Activated CD8-positive, alpha-beta memory T cell treated with anti-CD3 and anti-CD28 coated beads, Interleukin-2, amount 50 U/mL, for 48 hours (primary cell): ENCODE measurements at places on chromosomes 13 and 19.

DNA sequence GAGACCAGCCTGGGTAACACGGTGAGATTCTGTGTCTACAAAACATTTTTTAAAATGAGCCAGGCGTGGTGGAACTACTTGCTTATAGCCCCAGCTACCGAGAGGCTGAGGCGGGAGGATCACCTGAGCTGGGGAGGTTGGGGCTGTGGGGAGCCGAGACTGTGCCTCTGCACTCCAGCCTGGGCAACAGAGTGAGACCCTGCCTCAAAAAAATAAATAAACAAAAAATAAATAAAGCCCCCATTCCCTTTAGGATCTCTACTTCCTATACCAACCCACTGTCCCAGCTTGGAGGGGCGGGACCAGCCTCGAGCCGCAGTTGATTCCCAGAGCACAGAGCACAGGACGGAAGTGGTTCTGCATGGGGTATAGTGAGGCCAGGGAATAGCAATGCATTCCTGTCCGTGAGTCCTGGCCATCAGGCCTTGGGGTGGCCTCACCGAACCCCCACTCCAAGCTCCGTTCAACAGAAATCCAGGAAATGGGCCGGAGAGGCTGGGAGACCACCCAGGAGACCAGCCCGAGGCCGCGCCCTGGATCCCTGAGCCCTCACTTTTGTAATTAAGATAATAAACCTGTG, 4.9 kb upstream of the PTBP1 start:
- no peak for DNase-seq

DNA sequence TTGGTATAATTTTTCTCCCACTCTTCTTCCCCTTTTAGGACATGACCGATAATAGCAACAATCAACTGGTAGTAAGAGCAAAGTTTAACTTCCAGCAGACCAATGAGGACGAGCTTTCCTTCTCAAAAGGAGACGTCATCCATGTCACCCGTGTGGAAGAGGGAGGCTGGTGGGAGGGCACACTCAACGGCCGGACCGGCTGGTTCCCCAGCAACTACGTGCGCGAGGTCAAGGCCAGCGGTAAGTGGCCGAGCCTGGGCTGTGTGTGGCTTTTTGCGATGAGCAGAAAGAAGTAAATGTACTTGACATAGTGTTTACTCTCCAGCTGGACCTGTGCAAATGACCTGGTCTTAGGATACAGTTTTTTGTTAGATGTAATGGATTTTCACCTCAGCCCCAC, 102.5 kb downstream of the ARHGEF7 start:
- DNase-seq = no peak

DNA sequence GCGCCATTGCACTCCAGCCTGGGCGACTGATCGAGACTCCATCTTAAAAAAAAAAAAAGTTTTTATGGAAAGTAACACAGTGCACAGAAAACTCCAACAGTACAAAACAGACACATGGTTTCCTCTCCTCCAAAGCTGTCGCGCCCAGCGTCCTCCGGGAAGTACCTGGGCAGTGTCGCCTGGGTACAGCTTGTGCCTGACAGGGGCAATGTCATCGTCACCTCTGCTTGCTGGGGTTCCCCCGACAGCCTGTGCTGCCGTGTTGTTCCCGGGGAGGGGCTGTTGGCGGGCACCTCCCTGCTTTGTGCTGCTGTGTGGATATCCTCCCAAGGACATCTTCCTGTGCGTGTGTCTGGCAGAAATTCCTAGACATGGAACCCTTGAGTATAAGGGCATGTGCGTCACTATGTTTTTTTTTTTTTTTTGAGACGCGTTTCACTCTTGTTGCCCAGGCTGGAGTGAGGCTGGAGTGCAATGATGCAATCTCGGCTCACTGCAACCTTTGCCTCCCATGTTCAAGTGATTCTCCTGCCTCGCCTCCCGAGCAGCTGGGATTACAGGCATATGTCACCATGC, 2.4 kb upstream of the F2RL3 start:
- DNase-seq = no peak

GRCh38 chr13:23642110-23642509, 71.9 kb downstream of the TNFRSF19 start:
- DNase-seq = no peak

- no peak for DNase-seq
These were observed 38.2 kb upstream of the IGSF23 start for GRCh38 chr19:44575116-44575700.

DNA sequence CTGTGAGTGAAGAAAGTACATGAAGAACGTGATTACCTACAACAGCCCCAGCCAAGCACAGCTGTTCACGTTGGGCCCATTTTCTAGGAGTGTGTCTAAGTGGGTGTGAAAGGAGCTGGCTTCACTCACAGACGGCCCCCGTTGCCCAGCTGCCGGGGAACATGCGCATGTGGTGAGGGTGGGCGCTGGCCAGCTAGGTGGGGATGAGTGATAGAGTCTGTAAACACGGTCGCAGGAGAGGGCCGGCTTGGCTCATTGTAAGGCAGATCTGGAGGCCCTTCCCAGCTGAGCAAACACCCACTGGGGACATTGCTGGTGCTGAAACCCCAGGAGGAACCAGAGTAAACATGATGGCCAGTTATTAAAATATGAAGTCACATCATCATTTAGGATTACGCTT, 160.5 kb downstream of the TEX29 start:
- DNase-seq = no peak

DNA sequence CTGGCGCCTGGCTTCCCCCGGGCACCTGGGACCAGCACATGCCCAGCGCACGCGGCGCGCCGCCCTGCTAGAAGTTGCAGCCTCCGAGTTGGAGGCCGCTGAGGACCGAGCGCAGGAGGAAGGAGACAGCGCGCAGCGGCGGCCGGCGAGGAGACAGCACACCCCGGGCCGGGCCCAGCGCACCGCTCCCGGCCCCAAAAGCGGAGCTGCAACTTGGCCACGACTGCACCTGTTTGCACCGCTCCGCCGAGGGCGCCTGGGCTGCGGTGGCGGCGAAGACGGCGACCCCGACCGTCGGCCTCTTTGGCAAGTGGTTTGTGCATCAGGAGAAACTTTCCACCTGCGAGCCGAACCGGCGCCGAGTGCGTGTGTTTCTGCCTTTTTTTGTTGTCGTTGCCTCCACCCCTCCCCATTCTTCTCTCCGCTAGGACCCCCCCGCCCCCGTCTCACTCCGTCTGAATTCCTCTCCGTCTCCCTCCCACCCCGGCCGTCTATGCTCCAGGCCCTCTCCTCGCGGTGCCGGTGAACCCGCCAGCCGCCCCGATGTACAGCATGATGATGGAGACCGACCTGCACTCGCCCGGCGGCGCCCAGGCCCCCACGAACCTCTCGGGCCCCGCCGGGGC, at the start of gene SOX1:
SOX1 (plus strand) TSS at position 34 of the 626 bp plus-strand sequence; CDS start at position 544, 510 bp downstream.
- peak; percentile 58 for DNase-seq

DNA sequence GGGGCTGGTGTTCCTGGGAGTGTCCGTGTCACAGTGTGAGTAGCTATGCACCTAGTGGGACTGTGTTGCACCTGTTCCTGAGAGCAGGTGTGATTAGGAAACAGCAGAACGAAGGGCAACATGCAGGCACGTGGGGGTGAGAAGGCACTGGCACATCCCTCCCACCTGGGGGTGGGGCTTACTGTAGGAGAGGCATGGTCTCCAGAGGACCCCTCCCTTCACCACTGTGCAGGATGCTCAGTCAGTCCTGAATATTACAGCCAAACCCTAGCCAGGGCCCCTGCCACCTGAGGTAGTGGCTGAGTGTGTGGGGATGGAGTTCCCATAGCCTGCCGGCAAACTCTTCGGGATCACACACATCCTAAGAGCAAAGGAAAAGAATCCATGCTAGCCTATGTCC, 99.2 kb downstream of the ZDHHC20 start:
- DNase-seq = no peak

- DNase-seq = no peak
These were observed 53.4 kb downstream of the MCF2L start for GRCh38 chr13:113022391-113022744.

DNA sequence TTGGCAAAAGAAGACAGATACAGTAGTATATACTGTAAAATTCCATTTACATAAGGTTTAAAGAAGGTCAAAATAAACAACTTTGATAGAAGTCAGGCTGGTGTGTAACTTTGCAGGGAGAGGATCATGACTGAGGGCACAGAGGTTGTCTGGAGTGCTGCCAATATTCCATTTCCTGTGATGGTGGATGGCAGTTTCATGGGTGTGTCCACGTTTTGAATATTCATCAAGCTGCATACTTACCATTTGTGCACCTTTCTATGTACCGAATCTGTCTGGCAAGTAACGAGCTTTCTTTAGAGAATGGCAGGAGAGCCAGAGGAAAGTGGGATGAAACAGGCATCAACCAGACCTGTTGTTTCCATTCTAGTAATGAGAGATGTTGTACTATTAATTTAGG, 420.5 kb upstream of the HTR2A start:
- no peak for DNase-seq

- no peak for DNase-seq
These were observed 504 bp upstream of the VWA8 start for GRCh38 chr13:41961466-41961760.

DNA sequence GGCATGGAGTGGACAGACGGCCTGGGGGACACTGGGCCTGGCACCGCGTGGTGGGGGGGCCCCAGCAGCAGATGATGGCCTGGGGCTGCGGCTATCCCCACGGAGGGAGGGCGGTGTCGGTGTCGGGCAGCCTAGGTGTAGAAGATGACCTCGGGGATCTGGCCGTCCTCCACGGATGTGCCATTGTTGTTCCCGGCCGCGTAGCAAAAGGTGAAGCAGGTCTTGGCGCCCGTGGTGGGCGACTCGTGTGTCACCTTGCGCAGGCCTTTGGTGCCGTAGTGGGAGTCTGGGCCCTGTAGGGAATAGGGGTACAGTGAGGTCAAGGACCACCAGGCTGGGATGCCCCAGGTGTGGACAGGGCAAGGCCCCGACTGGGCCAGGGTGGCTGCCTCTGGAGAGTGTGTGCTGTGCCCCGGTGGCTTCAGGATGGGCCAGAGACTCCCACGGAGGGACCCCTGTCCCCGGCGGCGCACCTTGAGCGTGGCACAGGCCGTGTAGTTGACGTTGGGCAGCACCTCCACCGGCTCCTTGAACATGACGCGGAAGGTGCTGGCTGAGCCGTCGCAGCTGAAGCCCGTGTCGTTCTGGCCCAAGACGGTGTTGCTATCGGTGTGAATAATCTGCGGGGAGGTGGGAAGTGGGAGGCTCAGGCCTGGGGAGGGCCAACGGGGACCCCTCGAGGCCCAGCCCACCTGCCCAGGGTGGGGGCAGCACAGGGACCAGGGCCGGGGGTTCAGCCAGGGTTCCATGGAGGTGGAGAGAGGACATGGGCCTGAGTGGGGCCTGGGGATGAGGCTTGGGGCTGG, 29.0 kb downstream of the BTBD2 start:
- no peak for DNase-seq
